Heart left ventricle (tissue), 16 donors: ENCODE measurements at places on chromosomes 12 and 14.

- H3K4me1 ChIP-seq, result peaks cover 9% of the 10 kb centered on the region
- H3K36me3 ChIP-seq, result no peaks in the 10 kb centered on the region
- H3K27me3 ChIP-seq, result no peaks in the 10 kb centered on the region
- peak; percentile 36 for DNase-seq
- peak overlapping the region; percentile 58 for H3K27ac ChIP-seq
Observed at GRCh38 chr12:32501835-32502333, 102.5 kb downstream of the FGD4 start.

DNA sequence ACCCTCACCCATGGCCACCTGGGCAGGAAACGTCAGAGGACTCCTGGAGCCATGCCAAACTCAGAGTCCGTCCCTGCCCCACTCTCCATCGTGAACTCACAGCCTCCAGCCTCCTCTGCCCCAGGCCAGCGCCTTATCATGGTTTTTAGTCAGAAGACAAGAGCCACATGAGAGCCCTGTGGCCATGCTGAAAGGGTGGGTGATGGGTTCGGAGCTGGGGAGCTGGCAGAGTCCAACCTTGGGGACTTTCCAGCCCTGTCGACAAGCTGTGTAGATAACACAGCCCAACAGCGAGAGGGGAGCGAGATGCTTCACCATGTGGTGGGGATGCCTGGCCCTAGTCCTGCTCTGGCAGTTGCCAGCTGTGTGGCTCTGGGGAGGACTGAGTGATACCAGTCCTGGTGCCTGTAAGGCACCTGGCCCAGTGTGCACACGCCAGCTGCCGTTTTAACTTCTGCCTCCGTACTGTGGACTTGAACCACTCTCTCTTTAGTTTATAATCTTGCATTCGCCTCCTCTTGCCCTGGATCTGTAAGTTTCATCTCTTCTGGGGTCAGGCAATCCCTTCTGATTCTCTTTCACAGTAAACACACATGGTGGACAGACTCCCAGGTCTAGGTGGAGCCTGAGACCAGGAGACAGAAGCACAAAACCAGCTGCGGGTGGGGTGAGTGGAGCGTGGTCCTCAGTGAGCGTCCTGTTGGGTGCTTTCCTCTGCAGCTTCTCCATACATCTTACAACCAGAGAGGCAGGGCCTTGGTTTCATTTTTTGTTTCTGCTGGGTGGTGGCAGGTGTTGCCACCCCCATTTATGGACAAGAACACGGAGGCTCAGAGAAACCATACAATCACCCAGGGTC is 55.3 kb downstream of the RIN3 start:
- peak; percentile 66 for DNase-seq
- H3K4me1 ChIP-seq, result peaks cover 36% of the 10 kb centered on the region
- H3K4me3 ChIP-seq, result no peak overlapping the region
- no peak overlapping the region for H3K27ac ChIP-seq
- H3K36me3 ChIP-seq, result peaks cover 22% of the 10 kb centered on the region

- H3K4me3 ChIP-seq, result no peak overlapping the region
- DNase-seq, result no peak
- no peaks in the 10 kb centered on the region for H3K36me3 ChIP-seq
- H3K27me3 ChIP-seq, result no peaks in the 10 kb centered on the region
- no peak overlapping the region for H3K27ac ChIP-seq
Observed at GRCh38 chr12:117629454-117629853, 268.0 kb upstream of the NOS1 start.

DNA sequence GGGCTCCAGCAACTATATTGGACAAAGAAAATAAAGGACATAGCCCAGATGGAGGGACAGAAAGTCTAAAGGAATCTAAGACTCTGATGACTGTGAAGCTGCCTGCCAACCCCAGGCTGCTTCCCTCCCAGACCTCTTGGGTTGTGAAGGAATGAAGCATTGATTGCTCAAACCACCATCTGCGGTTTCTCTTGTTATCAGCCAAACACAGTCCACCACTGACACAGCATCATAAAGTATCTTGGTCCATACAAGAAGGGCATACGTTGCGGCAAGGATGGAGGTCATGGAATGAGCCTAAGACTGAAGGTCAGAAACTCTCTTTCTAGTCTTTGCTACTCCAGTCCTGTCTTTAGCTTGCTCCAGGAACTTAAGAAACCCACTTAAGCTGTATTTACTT is 58.5 kb upstream of the PLXNC1 start:
- no peak for DNase-seq
- no peaks in the 10 kb centered on the region for H3K36me3 ChIP-seq
- H3K27me3 ChIP-seq, result no peaks in the 10 kb centered on the region
- no peak overlapping the region for H3K4me3 ChIP-seq

DNA sequence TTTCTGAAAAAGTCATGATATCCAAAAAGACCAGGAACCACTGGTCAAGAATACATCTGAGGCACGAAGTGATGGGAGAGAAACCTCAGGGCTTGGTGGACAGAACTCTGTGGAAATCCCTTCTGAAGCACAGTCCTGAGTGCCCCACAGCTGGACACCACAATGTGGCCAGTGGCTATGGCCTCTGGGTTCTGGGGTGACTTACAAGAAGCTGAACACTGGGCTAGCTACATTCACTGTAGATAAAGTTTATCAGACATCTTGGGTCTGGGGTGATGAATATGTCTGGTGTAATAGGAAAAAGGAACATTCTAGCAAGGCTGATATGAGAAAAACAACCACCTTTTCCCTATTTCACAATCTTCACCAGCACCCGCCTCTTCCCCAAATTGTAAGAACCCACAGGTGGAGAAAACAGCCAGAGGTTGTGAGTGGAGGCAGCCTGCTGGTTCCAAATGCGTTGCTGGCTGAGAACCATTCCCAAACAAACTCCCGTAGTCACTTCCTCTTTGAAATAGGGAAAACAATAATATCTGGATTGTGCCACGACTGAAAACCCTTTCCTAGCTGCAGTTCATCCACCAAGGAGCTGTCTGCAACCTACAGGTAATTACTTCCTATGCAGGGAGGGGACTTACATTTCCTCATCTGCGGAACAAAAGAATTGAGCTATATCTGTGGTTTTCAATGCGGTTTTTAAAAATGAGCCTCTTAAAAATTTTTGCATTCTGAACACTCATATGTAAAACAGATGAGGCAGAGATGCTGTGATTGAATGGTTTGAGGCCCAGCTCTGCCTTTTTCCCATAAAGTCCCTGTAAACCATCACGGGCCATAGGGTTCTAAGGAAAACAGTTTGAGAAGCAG is 193.6 kb downstream of the SLC41A2 start:
- peaks cover 26% of the 10 kb centered on the region for H3K4me1 ChIP-seq
- no peaks in the 10 kb centered on the region for H3K27me3 ChIP-seq
- no peak overlapping the region for H3K27ac ChIP-seq
- no peak overlapping the region for H3K4me3 ChIP-seq
- H3K36me3 ChIP-seq, result no peaks in the 10 kb centered on the region

DNA sequence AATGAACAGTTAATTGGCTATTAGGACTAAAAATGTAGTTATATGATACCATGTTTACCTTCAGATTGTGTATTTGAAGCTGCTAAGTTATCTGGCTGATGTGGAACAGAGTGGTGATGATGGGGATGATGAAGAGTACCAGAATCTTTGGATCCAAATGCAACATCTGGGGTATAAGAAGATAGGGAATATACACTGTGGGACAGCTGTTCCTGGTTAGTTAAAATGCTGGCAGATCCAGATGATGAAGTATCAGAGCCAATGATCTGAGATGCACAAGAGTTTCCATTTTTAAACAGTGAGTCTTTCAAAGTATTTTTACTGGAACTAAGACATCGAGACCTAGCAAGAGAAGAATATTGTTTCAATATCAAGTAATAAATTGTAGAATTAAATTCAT is 31.6 kb downstream of the SENP1 start:
- no peak overlapping the region for H3K27ac ChIP-seq
- H3K36me3 ChIP-seq, result peaks cover 3% of the 10 kb centered on the region
- H3K4me1 ChIP-seq, result peaks cover 4% of the 10 kb centered on the region
- DNase-seq, result no peak

- H3K4me1 ChIP-seq, result no peaks in the 10 kb centered on the region
- no peak overlapping the region for H3K27ac ChIP-seq
- H3K27me3 ChIP-seq, result no peaks in the 10 kb centered on the region
Observed at GRCh38 chr12:114206525-114206924, 199.4 kb downstream of the TBX5 start.

DNA sequence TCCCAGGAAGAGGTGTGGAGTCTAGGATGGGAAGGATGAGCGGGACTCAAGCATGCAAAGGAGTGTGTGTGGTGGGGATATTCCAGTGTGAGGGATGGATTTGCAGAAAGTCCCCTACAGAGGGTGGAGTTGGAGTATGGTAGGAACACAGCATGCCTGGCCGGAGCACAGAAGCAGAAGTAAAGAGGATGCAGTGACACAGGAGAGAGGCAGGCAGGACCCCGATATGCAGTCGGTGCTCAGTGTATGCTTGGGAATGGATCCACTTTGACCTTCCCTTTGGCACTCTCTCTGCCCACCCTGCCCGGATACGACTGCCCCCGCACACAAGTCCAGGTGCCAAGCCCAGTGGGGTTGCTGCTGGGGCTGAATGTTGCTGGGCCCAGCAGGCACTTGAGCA is 21.3 kb downstream of the WSCD2 start:
- no peaks in the 10 kb centered on the region for H3K36me3 ChIP-seq
- no peak overlapping the region for H3K27ac ChIP-seq
- H3K4me1 ChIP-seq, result no peaks in the 10 kb centered on the region
- no peak for DNase-seq
- H3K27me3 ChIP-seq, result no peaks in the 10 kb centered on the region
- H3K4me3 ChIP-seq, result no peak overlapping the region

GRCh38 chr12:19912991-19913390 is 455.3 kb upstream of the PDE3A start:
- H3K27ac ChIP-seq, result no peak overlapping the region
- H3K4me3 ChIP-seq, result no peak overlapping the region
- H3K4me1 ChIP-seq, result peaks cover 3% of the 10 kb centered on the region
- no peaks in the 10 kb centered on the region for H3K27me3 ChIP-seq
- no peaks in the 10 kb centered on the region for H3K36me3 ChIP-seq

- H3K27ac ChIP-seq, result no peak overlapping the region
- H3K36me3 ChIP-seq, result no peaks in the 10 kb centered on the region
- H3K27me3 ChIP-seq, result no peaks in the 10 kb centered on the region
- H3K4me1 ChIP-seq, result no peaks in the 10 kb centered on the region
Observed at GRCh38 chr12:89208661-89209096, 143.6 kb downstream of the DUSP6 start.

DNA sequence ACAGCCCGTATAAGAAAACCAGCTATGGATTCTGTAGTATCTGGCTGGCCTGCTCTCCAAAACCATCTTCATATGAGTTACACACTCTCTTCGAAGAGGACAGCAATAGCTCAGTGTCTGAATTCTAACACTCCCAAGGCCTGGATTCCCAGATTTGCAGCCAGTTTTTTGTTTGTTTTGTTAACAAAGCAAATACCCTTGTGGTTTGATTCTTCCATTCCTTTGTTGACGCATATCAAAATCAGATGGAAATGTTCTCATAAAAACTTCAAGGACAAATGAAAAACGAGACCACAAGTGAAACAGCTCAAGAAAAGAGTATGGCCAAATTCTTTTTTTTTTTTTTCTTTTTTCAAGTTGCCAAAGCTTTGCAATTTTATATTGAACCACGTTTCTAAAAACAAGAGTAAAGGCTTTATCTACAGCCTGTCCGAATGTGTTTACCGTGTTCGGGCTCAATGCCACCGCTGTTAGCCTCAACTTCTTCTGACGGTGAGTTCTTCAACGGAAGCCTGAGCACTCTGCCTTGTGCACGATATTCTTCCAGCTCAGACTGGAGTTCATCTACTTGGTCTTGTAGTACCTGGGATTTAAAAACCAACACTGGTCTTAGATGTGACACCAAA is 67.5 kb downstream of the NIN start:
- peaks cover 50% of the 10 kb centered on the region for H3K36me3 ChIP-seq
- H3K27me3 ChIP-seq, result no peaks in the 10 kb centered on the region
- no peak overlapping the region for H3K4me3 ChIP-seq
- DNase-seq, result no peak

DNA sequence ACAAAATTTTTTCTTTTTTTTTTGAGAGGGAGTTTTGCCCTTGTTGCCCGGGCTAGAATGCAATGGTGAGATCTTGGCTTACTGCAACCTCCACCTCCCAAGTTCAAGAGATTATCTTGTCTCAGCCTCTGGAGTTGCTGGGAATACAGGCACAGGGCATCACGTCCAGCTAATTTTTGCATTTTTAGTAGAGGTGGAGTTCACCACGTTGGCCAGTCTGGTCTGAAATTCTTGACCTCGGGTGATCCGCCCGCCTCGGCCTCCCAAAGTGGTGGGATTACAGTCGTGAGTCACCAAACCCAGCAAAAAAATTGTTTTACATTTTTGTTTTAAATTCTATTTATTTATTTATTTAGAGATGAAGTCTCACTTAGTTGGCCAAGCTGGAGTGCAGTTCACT is 4.7 kb upstream of the SLC2A14 start:
- H3K4me3 ChIP-seq, result no peak overlapping the region
- H3K4me1 ChIP-seq, result no peaks in the 10 kb centered on the region

DNA sequence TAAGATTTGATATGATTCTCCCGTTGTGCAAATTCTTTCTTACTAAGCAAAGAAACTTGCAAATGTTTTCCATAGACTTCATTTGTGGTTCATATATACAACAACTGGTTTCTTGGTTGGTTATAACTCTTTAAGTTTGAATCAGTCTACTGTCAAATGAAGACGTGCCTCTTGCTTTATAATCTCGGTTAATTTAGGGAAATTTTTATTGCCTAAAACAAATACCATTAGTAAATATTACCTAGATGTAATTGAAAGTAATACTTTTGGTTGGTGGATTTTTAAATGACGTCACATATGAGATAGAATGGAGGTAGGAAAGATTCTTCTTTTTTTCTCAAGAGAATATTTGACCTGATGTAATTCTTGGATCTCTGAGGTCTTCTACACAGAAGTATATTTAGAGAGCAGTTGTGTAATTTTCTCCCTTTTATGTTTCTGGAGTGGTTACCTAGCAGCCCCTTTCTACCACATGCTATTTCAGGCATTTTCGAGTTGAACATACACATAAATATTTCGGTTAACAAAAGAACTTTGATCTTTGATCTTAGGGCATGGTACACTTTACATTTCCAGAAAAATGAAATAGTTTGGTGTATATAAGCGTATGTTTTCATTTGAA is 1.7 kb downstream of the ATF7IP start:
- H3K4me3 ChIP-seq, result peak overlapping the region; percentile 72
- H3K36me3 ChIP-seq, result no peaks in the 10 kb centered on the region
- DNase-seq, result no peak
- peak overlapping the region; percentile 90 for H3K27ac ChIP-seq

GRCh38 chr14:95897280-95897679 is 20.6 kb downstream of the TUNAR start:
- DNase-seq, result no peak
- peaks cover 23% of the 10 kb centered on the region for H3K27me3 ChIP-seq

DNA sequence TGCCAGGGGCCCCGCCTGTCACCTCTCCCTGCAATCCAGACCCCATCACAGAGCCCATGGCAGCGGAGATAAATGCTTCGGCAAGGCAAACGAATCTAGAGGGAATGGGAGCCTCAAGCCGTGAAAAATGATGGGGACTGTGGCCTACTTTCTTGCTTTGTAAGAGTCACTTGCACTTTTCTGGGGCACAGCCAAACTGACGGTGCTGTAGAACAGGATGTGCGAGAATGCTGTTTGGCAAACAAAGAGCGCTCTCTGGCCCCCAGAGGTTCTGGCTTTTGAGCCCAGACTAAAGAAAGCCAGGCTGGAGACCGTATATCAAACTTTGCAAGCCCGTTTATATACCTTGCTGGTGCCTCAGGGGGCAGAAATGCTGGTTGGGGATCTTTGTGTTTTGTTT is 108.7 kb downstream of the CACNA1C start:
- no peaks in the 10 kb centered on the region for H3K27me3 ChIP-seq
- no peak overlapping the region for H3K4me3 ChIP-seq
- peak overlapping the region; percentile 76 for H3K27ac ChIP-seq
- DNase-seq, result peak; percentile 82
- H3K4me1 ChIP-seq, result peaks cover 68% of the 10 kb centered on the region
- no peaks in the 10 kb centered on the region for H3K36me3 ChIP-seq

GRCh38 chr12:117472983-117473382 is 111.6 kb upstream of the NOS1 start:
- DNase-seq, result no peak
- no peaks in the 10 kb centered on the region for H3K27me3 ChIP-seq
- no peaks in the 10 kb centered on the region for H3K4me1 ChIP-seq
